Smooth muscle cell of trachea (primary cell): ENCODE measurements at places on chromosomes 5 and 9. TPM values are rescaled to one million over a fixed set of nuclear protein-coding genes. Genes with fewer than 3 reads are reported as not detected.

The TMEM171 gene
- total RNA-seq = 0.87 and 1.8 TPM in 2 replicates

The DEPDC1B gene
- 1.7 and 7.4 TPM in 2 replicates for total RNA-seq

The RLN2 gene
- total RNA-seq = not detected in 2 replicates

The IL7R gene
- total RNA-seq = 1.3 and 2.2 TPM in 2 replicates

The HACD4 gene
- total RNA-seq = 13.4 and 16.3 TPM in 2 replicates

The OR13C8 gene
- not detected in 2 replicates for total RNA-seq

The SPATA31C1 gene
- total RNA-seq = not detected in 2 replicates

The PCDHB13 gene
- under 0.01 and 1.3 TPM in 2 replicates for total RNA-seq

The LRRC70 gene
- 0.50 and 1.3 TPM in 2 replicates for total RNA-seq

The DBH gene
- total RNA-seq = not detected in 2 replicates

The DNAI1 gene
- under 0.01 and 0.58 TPM in 2 replicates for total RNA-seq
